Left lobe of liver (tissue), 2 donors: ENCODE measurements at places on chromosomes 12 and 14.

- DNase-seq: peak; percentile 68
Measured at GRCh38 chr14:32075672-32076277, 1.3 kb upstream of the ARHGAP5 start.

DNA sequence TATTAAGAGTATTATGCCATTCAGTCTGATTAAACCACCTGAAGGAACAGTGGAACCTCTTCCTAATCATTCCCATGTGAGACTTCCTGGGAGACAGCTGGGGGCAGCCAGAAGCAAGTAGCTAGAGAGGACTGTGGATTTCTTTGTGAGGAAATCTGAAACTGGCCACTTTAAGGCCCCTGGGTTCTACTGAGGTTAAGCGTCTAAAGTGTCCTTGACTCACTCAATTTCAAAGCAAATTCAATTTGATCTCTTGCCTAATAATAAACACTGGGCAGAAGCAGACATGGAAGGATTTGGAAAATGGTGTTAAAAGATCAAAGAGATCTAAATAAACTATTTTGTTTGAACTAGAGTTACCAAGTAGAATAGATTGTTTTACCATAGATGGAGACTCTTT, 909.9 kb downstream of the NRXN3 start:
- no peak for DNase-seq

DNA sequence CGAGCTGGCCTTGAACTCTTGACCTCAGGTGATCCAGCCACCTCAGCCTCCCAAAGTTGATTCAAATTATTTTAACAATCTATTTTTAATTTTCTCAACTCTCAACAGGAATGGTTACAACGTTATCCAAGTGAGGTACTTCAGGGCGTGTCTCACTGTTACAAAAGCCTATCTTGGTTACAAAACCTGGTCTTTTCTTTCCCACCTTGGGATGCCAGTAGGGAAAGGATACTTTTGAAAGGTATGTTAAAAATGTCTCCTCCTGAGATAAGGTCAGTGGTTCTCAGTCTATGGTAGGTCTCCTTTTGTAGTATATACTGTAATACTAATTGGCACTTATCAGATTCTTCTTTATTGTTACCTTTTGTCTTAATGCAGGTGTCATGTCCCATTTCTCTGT, 4.9 kb downstream of the SPTSSA start:
- no peak for DNase-seq

GRCh38 chr14:104297313-104297704, 158.9 kb downstream of the KIF26A start:
- DNase-seq: no peak

DNA sequence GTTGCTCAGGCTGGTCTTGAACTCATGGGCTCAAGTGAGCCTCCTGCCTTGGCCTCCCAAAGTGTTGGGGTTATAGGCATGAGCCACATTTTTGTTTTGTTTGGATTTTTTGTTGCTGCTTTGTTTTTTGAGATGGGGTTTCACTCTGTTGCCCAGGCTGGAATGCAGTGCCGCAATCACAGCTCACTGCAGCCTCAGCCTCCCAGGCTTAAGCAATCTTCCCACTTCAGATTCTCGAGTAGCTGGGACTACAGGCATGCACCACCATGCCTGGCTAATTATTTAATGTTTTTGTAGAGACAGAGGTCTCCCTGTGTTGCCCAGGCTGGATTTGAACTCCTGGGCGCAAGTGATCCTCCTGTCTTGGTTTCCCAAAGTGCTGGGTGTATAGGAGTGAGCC, 5.7 kb upstream of the PLEK2 start:
- no peak for DNase-seq

- no peak for DNase-seq
Measured at GRCh38 chr12:12626471-12626870, 14.8 kb downstream of the CREBL2 start.

DNA sequence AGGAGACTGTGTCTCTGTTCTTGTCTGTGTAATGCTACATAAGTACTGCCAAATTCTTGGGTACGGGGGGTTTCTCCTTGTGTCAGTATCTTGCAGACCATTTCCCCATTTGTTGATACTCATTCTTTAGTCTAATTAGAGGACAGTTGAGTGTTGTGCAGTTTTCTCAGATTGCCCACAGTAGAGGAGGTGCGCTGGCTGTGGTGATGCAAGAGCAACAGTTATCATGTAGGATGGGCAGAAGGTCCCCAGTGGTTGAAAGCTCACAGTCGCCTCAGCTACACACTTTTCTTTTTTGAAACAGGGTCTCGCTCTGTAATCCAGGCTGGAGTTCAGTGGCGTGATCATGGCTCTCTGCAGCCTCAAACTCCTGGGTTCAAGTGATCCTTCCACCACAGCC, 37.8 kb upstream of the ATP2A2 start:
- no peak for DNase-seq

DNA sequence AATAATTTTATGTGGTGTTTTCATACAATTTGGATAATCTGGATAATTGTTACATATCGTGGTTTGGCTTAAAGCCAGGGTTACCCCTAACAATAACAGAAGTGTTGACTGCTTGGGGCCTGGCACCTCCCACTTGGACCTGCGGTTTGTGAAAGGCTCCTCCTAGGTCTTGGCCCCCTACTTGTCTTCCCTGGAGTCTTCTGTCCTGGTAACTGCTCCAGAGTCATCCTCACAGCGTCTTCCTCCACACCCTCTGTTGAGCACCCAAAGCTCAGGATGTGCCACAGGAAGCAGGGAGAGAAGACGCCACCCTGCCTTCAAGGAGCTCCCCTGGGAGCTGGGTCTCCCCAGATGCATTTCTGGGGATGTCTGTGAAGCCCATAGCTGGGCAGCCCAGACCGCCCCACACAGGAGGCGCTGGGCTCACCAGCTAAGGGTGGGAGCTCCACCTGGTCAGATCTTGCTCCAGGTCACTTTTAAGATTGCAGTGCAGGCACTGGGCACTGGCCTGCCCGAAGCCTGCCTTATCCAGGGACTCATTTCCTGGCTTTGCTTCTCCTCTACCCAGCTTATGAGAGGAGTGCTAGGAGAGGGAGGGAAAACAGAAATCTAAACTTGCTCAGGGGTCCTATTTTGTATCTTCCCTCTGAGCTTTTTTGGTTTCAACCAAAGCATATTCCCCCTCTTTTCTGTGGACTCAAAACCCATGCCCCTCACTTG, 98.2 kb downstream of the ZFP36L1 start:
- DNase-seq: no peak

GRCh38 chr12:95459310-95459709, 14.6 kb upstream of the METAP2 start:
- peak; percentile 54 for DNase-seq

GRCh38 chr12:5944688-5945070, 380 bp downstream of the ANO2 start:
- DNase-seq: no peak

DNA sequence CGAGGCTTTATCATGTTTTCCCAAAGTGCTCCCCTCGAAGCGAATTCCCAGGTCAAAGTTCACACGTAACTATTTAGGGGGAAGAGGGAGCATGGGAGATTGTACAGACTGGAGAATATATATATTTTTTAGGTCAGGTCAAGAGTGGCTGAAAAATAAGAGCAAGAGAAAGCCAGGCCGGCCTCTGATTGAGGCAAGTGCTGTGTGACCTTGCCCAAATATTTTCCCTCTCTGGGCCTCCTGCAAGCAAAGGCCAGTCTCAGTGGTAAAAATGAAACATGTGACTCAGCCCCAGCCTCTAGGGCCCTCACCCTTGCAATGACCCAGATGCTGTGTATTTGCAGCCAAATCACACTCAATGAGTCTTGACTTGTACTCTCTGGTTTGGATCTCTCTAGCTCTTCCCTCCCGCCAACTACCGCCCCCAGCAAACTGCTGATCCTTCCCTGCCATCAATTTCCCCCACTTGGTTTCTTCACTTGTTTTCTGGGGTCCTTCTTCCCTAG, 34.1 kb downstream of the SMUG1 start:
- DNase-seq: no peak

DNA sequence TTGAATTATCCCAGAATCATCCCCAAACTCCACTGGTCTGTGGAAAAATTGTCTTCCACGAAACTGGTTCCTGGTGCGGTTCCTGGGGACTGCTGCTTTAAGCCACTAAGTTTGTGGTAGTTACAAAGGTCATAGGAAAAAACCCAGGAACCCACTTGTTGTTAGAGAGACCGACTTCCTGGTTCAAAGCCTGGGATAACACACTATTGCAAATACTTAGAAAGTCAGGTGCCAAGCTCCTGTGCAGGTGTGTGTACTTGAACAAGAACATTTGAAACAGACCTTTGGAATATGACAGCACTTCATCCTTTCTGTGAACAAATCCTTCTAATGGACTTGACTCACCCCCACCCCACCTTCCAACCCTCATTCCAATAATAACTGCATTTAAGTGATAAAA, 519.6 kb downstream of the GLT1D1 start:
- no peak for DNase-seq

DNA sequence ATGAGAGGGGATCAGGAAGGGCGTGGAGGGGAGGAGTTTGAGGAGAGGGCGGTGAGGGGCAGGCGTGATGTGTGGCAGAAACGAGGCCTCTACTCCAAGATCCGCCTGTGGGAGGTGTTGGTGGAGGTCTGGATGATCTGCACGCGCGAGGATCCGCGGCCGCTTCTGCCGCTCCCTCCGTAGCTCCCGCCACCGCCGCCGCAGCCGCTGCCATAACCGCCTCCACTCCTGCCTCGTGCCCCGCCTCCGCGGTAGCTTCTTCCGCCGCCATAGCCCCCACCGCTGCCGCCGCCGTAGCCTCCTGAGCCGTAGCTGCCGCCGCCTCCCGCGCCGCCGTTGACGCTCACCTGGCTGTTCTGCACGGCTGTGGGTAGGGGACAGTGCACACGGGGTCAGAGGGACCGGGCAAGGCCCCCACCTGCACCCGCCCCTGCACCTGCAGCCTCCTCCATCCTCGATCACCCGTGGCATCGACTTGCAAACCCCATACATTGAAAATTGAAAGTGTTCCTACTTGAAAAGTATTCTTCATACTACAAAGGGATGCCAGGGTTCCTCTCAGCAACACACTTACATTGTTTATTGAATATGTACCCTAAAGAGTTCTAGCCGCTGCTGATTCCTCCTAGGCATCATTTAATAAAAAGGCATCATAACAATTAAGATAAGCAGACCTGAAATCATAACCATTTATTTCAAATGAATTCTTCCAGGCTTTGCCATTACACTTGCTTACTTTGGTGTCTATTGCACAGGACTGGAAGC, 11.1 kb upstream of the KRT1 start:
- no peak for DNase-seq

DNA sequence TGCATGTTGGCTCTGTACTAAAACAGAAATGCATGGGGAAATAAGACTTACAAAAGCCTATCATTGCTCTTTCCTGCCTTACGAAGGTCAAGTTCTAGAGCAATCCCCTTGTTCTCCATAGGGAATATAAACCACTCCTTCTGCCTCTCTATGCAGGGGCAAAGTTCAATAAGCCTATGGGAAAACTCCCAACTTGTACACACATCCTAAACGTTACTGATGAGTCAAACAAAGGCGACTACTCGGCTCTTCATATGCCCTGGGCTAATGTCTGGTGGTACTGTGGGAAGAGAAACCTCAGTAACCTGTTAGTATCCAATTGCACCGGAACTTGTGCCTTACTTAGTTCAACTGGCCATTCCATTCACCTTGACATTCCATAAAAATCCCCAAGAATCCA, 32.7 kb downstream of the PRMT8 start:
- no peak for DNase-seq

DNA sequence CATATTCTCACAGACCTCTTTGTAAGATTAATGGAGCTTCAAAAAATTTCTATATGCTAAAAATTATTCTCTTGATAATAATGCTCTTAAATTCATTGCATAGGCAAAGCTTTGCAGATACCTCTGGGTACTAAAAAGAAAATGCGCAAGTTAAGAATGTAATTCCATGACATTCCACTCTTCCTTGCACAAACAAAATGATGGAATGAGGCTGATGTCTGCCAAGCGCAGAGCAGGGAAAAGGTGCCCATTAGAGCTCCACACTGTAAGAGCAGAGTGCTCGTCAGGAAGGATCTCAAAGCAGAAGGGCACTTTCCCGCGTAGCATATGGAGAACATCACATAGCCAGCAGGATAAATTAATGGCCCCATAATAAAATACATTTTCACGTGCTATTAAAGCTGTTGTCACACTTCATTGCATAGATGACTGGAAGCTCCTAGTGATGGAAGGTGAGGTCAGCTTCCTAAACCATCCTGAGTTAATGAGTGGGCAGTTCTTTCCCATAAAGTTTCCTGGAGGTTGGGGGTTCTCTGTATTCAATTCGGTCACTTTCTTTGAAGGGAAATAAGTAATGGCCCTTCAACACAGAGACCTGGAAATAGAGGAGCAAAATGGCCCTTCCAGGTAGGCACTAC, 1058.9 kb downstream of the GALC start:
- DNase-seq: no peak
